ENCODE measurements at places on chromosomes 1 and 21. TPM values are rescaled to one million over a fixed set of nuclear protein-coding genes. Genes with fewer than 3 reads are reported as not detected.

Gene TPTE
- not detected for total RNA-seq

Gene RNU1-3
- 3,428 TPM for total RNA-seq

Gene JAM2
- 0.77 TPM for total RNA-seq

GRCh38 chr1:186152620-186153239 is 222.3 kb downstream of the TPR start:
- no peak overlapping the region for H3K27ac ChIP-seq
- no peak for DNase-seq
- no peak overlapping the region for H3K4me3 ChIP-seq
- no peaks in the 10 kb centered on the region for H3K36me3 ChIP-seq
- H3K27me3 ChIP-seq: no peaks in the 10 kb centered on the region

- H3K27me3 ChIP-seq: peaks cover 2% of the 10 kb centered on the region
- H3K36me3 ChIP-seq: peaks cover 27% of the 10 kb centered on the region
These were observed 5.7 kb downstream of the SLC9A1 start for GRCh38 chr1:27149084-27149761.

DNA sequence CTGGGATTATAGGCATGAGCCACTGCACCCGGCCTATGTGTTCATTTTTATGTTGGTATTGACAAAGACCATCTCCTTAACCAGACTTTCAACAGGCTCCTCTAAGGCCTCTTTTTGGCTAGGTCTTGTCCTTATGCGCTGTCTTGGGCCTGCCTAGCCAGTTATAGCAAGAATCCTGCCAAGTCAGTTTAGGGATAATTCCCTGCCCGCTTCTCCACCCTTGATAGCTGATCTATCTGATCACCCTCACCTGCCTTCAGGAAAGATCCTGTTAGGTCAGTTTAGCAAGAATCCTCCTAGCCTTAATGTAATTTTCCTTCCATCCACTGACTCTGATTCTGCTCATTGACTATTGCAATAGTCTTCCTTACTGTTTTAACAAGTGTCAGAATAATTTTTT is 2.4 kb upstream of the B4GALT3 start:
- no peak overlapping the region for H3K4me3 ChIP-seq
- H3K27me3 ChIP-seq: peaks cover 14% of the 10 kb centered on the region
- H3K27ac ChIP-seq: no peak overlapping the region
- H3K4me1 ChIP-seq: peaks cover 30% of the 10 kb centered on the region

GRCh38 chr1:109137958-109138357 is 24.0 kb downstream of the ELAPOR1 start:
- H3K36me3 ChIP-seq: no peaks in the 10 kb centered on the region
- no peak for DNase-seq
- no peak overlapping the region for H3K27ac ChIP-seq

- H3K36me3 ChIP-seq: peaks cover 3% of the 10 kb centered on the region
- peaks cover 4% of the 10 kb centered on the region for H3K4me1 ChIP-seq
- H3K27ac ChIP-seq: no peak overlapping the region
- DNase-seq: no peak
- H3K4me3 ChIP-seq: no peak overlapping the region
- no peaks in the 10 kb centered on the region for H3K27me3 ChIP-seq
These were observed 239.4 kb upstream of the ST6GALNAC5 start for GRCh38 chr1:76627901-76628300.

DNA sequence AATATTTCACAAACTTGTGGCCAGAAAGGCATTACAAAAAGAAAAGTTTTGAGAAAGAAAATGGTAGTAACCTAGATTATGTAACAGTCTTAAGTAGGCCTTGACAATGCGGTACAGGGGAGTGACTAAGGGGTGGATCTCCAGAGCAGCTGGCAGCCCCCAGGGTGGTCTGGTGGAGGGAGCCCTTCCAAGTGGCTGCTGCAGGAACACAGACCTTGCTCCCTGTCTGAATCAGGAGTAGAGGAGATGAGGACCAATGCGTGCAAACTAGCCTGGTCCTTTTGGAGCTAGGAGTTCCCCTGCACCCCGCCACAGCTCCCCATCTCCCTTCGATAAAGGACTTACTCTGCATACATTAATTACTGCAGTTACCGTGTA is 189.0 kb downstream of the NFIA start:
- H3K4me3 ChIP-seq: no peak overlapping the region
- peaks cover 31% of the 10 kb centered on the region for H3K4me1 ChIP-seq
- H3K27me3 ChIP-seq: peaks cover 1% of the 10 kb centered on the region
- H3K36me3 ChIP-seq: no peaks in the 10 kb centered on the region
- DNase-seq: no peak
- H3K27ac ChIP-seq: no peak overlapping the region

DNA sequence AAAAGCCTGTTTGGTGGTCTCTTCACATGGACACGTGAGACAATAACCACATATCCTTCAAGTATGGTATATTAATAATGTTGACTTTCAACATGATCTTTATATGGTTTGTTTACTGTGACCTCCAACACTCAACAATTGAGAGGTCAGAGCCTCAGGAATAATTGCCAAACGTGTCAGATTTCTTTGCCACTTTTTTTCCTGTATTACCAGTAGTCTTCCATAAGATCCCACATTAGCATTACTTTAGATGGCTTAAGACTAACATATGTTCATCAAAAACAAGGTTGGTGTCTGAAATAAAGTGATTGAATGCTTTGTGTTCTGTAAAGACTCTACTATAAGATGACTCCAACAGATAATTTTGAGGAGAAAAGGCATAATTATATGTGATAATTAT is 118.7 kb upstream of the F3 start:
- peaks cover 24% of the 10 kb centered on the region for H3K4me1 ChIP-seq
- no peak overlapping the region for H3K4me3 ChIP-seq
- H3K27ac ChIP-seq: no peak overlapping the region
- no peak for DNase-seq

Gene GBP1
- 9.9 TPM for total RNA-seq

- H3K4me1 ChIP-seq: no peaks in the 10 kb centered on the region
- H3K36me3 ChIP-seq: peaks cover 4% of the 10 kb centered on the region
- H3K27ac ChIP-seq: no peak overlapping the region
- DNase-seq: no peak
- no peak overlapping the region for H3K4me3 ChIP-seq
- no peaks in the 10 kb centered on the region for H3K27me3 ChIP-seq
These were observed 37.7 kb downstream of the ODR4 start for GRCh38 chr1:186413319-186413718.

- peak overlapping the region; percentile 74 for H3K4me3 ChIP-seq
- peaks cover 7% of the 10 kb centered on the region for H3K27me3 ChIP-seq
- H3K27ac ChIP-seq: no peak overlapping the region
- H3K36me3 ChIP-seq: peaks cover 5% of the 10 kb centered on the region
- H3K4me1 ChIP-seq: peaks cover 39% of the 10 kb centered on the region
These were observed 2.2 kb downstream of the SCYL3 start for GRCh38 chr1:169891539-169891885.

Gene C4BPA
- not detected for total RNA-seq

DNA sequence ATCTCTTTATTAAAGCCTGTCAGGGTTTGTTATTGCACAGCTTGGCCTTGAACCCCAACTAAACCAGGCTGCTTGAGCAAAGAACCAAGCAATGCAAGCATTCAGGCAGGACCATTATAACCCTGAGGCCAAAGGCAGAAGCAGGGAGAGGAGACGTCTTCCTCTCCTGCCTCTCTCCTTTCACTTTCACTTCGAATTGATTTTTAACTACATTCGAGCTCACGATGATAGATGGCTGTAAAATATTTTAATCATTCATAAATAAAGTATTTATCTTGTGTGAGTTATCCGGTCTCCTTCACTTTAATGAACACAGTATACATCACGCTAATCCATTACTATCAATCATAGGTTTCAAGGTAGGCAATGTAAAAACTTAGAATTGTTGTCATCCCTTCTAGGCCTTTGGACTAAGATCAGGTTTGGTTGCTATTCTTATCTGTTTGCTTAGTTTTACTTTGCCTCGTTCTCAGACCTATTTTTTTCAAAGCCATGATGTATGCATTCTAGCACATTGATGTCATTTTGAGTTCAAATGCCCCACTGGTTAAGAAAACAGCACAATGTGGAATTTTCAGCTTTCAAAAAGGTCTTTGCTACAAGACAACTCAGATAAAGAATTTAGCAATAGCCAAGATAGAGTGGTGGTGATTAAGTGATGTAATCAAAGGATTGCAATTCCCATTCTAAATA is 480.2 kb upstream of the RUNX1 start:
- no peaks in the 10 kb centered on the region for H3K27me3 ChIP-seq
- peaks cover 6% of the 10 kb centered on the region for H3K4me1 ChIP-seq
- no peak overlapping the region for H3K27ac ChIP-seq
- peaks cover 4% of the 10 kb centered on the region for H3K36me3 ChIP-seq
- no peak overlapping the region for H3K4me3 ChIP-seq

GRCh38 chr1:76577525-76578185 is 289.6 kb upstream of the ST6GALNAC5 start:
- no peaks in the 10 kb centered on the region for H3K36me3 ChIP-seq
- H3K27ac ChIP-seq: no peak overlapping the region
- no peaks in the 10 kb centered on the region for H3K4me1 ChIP-seq
- DNase-seq: no peak
- no peak overlapping the region for H3K4me3 ChIP-seq
- H3K27me3 ChIP-seq: no peaks in the 10 kb centered on the region

GRCh38 chr21:15211491-15212133 is 146.8 kb upstream of the NRIP1 start:
- H3K4me1 ChIP-seq: peaks cover 15% of the 10 kb centered on the region
- H3K27me3 ChIP-seq: no peaks in the 10 kb centered on the region
- peak overlapping the region; percentile 67 for H3K27ac ChIP-seq
- H3K4me3 ChIP-seq: no peak overlapping the region
- no peaks in the 10 kb centered on the region for H3K36me3 ChIP-seq
- DNase-seq: no peak

DNA sequence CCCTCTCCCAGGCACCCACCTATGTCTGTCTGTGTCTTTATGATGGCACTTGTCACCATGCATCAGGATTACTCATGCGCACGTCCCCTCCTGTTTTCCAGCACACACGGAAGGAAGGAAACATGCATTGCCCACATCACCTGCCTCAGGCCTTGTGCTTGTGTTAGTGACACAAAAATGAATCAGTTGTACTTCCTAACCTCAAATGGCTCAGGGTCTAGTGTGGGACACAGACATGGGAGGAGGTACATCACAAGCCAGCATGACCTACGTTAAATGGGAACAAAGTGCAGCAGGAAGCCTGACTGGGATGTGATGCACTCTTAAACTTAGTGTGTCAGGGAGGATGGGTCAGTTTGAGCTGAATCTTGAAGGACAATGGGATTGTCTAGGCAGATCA is 126.7 kb downstream of the TRABD2B start:
- H3K36me3 ChIP-seq: no peaks in the 10 kb centered on the region
- H3K4me1 ChIP-seq: peaks cover 30% of the 10 kb centered on the region
- H3K27ac ChIP-seq: no peak overlapping the region
- no peak for DNase-seq

GRCh38 chr1:223008808-223009207 is 134.2 kb downstream of the TLR5 start:
- peaks cover 27% of the 10 kb centered on the region for H3K36me3 ChIP-seq
- DNase-seq: no peak
- no peak overlapping the region for H3K4me3 ChIP-seq
- no peak overlapping the region for H3K27ac ChIP-seq

- H3K27me3 ChIP-seq: no peaks in the 10 kb centered on the region
- H3K4me1 ChIP-seq: no peaks in the 10 kb centered on the region
- no peak for DNase-seq
- H3K4me3 ChIP-seq: no peak overlapping the region
- H3K27ac ChIP-seq: no peak overlapping the region
- no peaks in the 10 kb centered on the region for H3K36me3 ChIP-seq
These were observed 79.2 kb downstream of the TYW3 start for GRCh38 chr1:74812180-74812541.

- peak; percentile 70 for DNase-seq
- peaks cover 24% of the 10 kb centered on the region for H3K36me3 ChIP-seq
- peak within 1 kb of the TSS; percentile 100 for H3K4me3 ChIP-seq
- peaks cover 57% of the 10 kb centered on the region for H3K4me1 ChIP-seq
- peaks cover 4% of the 10 kb centered on the region for H3K27me3 ChIP-seq
These were observed at the start of gene RGL1 for GRCh38 chr1:183804916-183805841. Gene RGL1, plus strand, starts transcription at chr1:183805120. Its CDS starts 178 bp downstream, at chr1:183805298.

GRCh38 chr1:200512191-200512590 is 102.4 kb upstream of the ZNF281 start:
- no peak for DNase-seq
- H3K4me1 ChIP-seq: peaks cover 6% of the 10 kb centered on the region
- no peak overlapping the region for H3K4me3 ChIP-seq

DNA sequence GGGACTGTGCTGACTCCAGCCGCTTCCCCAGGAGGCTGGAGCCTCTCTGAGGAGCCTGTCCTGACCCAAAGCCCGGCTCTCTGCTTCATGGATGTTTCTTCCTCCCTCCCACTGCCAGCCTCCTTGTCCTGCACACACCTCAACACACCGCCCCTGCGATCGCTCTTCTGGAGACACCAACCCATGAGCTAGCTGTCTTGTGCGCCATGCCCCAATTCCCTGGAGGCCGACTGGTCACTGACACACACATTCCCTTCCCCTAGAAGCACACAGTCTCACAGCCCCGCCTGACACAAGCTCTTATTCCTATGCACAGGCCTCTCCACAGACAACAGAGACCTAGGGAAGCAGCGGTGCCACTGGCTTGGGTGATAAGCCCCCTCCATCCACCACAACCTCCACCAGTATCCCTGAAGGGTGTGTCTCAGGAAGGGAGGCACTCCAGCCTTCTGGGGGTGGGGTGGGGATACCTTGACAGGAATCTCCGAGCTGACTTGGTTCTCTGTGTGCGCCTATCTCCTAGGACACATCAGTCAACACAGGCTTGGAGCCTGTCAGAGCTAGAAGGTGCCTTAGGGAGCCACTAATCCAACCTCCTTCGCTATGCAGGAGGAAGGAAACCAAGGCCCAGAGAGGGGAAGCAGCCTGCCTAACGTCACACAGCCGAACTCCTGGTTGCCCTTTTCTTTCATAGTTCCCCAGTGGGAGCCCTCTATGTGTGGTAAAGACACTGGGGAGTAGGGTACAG is 31.1 kb downstream of the AHDC1 start:
- H3K4me1 ChIP-seq: peaks cover 60% of the 10 kb centered on the region
- H3K36me3 ChIP-seq: peaks cover 4% of the 10 kb centered on the region
- DNase-seq: no peak
- peaks cover 8% of the 10 kb centered on the region for H3K27me3 ChIP-seq
